ENCODE measurements at places on chromosomes 13 and 19.

GRCh38 chr19:50969413-50969760 lies at the start of gene KLK6:
Gene KLK6, minus strand, starts transcription at chr19:50969591. Its CDS starts 1,487 bp downstream, at chr19:50968104.
- peak; percentile 99 for DNase-seq

GRCh38 chr19:7670790-7671189 lies 1.9 kb downstream of the RETN start:
- no peak for DNase-seq

DNA sequence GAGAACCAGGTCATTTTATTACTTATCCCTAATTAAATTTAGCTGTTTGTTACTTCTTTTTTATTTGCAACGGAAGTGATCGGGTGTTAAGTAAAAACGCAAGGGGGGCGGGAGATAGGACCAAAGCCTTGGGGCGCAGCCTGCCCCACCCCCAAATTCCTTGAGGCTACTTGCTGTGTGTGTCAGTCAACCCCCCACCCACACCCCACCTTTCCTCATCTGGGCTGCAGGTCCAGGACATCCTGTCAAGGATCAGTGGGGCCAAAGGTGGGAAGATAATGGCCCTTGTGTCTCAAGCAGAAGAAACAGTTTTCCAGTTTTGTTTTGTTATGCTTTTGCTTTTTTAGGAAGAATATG lies 1.2 kb upstream of the FOXO1 start:
- no peak for DNase-seq

DNA sequence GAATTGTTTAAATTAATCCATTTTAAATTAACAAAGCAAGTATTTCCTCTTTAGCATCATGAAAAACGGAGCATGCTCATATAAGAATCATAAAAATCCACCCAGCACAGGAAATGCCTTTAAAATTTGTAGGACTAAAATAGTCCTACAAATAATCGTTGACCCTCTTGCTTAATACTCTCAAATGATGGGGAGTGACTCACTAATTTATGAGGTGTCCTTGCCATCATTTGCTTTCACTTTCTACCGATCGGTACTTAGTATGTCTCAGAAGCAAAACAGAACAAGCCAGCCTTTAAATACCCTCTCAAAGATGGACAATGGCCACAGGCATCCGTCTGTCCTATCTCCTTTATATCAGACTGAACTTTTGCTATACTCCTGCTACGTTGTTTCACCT lies 97.2 kb downstream of the SUCLA2 start:
- DNase-seq = peak; percentile 11

- no peak for DNase-seq
Observed at GRCh38 chr19:38004186-38004520, 97.1 kb downstream of the SIPA1L3 start.

DNA sequence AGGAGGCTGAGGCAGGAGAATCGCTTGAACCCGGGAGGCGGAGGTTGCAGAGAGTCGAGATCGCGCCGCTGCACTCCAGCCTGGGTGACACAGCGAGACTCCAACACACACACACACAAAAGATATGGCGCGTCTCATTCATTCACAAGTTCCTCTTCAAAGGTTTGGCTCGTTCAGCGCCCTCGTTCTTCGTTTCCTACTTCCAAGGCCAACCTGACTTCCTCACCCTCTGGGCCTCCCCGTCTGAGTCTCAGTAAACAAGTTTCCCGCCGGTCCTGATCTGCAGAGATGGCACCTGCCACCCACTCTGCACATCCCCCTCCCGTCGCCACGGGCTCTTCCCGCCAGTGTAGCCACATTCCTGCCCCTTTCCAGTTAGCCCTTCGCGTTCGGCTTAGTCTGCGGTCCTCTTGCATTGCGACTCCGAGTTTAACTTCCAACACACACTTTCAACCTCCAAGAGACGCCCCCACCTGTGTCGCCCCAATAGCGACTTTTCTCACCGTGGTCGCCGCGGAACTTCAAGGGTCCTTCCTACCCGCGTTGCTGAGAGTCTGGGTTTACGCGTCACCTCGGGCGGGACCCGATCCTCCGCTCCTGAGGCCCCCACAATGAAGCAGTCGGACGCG lies 1.3 kb upstream of the BSG start:
- peak; percentile 77 for DNase-seq

DNA sequence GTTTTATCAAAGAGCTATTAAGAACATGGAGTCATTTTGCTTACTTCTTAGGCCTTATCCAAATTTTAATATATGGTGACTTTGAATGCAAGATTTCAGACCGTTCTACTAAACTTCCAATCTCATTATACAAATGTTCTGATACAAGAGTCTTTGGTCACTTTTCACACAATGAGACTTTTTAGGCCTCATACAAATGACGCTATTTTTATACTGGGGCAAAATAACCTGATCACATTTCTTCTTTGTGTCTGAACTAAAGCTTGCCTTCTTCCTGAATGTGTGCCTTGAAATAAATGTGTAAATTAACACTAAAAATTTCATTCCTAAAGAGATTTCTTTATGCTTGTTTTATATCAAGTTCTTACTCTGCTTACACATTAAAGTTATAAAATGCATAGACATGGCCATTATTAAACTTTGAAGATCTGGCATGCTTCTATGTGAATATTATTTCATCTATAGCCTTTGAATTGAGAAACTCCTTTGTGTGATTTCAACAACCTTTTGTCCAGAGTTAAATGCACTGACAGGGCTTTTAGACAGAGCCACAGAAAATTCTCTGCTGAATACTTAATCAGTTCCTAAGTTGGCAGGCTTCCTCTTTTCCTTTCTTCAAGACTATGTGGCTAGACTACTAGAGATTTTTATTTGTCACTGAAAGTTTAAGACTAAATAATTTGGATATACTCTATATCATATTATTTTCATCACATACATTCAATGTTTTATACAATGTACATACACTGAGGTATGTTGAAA lies 86.1 kb downstream of the EDNRB start:
- no peak for DNase-seq

- peak; percentile 85 for DNase-seq
Observed at GRCh38 chr19:8423817-8424223, 10.7 kb downstream of the MARCHF2 start.

DNA sequence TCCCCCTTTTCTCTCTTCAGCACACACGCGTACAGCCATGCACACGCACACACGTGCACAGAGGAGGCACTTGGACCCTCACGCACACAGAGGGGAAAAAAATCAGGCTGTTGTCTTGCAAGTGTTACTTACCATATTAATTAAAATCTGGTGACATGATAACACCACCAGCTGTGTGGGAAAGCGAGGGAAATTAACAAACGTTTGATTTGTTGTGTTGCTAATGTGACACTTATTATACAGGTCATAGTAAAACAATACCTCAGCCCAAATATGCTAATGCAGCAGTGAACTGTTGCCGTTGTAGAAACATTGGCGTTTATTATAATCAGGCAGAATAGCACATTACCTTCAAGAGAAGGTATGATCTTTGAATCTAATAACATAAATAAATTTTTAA lies 211.7 kb downstream of the TEX29 start:
- DNase-seq = no peak

DNA sequence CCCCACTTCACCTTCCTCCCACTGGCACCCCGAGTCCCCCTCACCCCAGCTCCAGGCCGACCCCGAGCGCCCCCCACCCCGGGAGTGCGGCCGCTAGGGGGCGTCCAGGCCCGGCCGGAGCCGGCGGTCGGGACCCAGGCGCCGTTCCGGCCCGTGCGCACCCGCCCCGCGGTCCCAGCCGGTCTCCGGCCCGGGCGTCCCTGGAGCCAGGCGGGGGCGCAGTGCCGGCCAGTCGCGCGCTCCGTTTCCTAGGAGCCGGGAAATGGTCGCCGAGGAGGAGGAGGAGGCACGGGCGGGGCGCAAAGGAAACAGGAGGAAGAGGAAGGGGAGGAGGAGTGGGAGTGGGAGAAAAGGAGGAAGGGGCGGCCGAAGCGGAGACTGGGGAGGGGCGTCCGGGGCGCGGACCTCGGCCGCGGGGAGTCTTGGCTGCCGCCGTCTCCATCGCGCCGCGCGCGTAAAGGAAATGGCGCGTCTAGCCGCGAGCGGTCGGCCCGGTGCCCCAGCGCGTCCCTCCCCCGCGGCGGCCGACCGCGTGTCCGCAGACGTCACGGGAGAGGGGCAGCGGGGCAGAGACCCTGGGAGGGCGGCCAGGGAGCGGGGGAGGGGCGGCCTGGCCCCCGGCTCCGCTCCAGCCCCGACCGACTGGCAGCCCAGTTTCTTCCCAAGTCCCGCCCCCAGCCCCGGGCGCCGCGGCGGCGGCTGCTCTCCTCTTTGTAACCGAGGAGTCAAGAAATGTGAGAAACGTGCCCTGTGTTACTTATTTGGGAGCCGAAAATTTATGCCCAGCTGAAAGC lies 1.1 kb upstream of the KCTD15 start:
- DNase-seq = peak; percentile 83

DNA sequence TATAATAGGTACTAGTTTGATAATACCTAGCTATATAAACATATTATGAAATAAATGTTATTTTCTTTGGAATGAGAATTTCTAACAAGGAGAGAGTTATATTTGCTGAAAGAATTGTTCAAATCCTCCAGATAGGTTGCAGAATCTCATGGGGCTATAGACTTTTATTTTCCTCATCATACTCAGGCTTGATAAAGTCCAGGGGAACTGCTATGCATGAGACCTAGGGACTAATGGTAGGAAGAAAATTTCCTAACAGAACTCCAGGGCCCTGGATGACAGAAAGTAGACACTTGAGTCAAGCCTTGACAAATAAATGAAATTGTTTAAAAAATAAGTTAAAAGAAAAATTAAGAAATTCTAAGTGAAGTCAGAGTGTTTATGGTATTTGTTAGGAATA lies 138.5 kb upstream of the DACH1 start:
- DNase-seq = no peak

- DNase-seq = no peak
Observed at GRCh38 chr19:13100841-13101589, 1.6 kb downstream of the LYL1 start.

DNA sequence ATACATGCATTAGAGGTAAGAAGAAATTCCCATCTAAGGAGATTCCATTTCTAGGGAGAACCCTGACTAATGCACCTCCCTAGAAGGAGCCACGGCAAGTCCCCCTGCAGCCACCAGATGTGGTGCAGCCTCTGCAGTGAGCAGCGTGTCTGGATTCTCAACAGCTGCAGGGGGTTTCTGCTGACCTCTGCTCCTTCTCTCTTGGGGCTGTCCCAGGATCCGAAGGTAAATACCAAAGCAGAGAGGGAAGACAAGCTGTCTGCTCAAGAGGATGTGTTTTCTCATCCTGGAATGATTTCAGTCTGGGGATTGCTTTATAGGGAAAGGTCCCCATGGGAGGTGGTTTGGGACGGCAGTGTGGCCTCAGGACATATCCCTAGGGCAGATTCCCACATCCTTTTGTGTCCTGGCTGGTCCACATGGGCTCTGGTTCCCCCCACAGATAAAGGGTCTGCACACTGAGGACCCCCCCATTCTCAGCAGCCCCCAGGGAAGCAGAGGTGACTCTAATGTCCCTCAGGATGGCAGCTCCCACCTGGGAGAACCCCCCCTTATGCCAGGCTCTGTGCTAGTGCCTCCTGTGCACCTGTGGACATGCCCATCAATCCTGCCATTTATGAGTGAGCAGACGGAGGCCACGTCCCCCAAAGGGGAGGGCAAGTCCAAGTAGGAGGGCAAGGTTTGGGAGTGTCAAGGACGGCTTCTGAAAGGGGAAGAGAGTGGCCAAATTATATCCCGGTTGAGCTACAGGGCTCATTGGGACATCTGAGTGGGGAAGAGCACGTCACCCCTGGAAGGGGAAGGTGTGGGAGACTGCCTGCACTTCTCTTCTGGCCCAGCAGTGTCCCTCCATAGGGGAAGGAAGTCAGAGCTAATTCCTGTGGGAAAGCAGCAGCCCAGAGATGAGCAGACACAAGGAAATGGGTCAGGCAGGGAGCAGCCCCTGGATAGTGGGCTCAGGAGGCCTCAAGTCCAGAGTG lies 10.2 kb upstream of the OR10H5 start:
- no peak for DNase-seq

DNA sequence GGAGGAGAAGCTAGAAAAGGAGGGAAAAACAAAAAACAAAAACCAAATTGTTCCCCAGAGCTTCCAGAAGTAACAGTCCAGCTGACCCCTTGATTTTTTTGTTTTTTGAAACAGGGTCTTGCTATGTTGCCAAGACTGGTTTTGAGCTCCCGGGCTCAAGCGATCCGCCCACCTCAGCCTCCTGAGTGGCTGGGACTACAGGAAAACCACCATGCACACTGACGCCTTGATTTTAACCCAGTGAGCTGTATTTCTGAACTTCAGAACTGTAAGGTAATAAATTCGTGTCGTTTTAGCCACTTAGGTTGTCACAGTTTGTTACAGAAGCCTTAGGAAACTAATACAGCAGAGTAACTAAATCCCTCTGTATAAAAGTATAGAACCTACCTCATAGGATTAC lies 1.1 kb upstream of the NEK3 start:
- no peak for DNase-seq

DNA sequence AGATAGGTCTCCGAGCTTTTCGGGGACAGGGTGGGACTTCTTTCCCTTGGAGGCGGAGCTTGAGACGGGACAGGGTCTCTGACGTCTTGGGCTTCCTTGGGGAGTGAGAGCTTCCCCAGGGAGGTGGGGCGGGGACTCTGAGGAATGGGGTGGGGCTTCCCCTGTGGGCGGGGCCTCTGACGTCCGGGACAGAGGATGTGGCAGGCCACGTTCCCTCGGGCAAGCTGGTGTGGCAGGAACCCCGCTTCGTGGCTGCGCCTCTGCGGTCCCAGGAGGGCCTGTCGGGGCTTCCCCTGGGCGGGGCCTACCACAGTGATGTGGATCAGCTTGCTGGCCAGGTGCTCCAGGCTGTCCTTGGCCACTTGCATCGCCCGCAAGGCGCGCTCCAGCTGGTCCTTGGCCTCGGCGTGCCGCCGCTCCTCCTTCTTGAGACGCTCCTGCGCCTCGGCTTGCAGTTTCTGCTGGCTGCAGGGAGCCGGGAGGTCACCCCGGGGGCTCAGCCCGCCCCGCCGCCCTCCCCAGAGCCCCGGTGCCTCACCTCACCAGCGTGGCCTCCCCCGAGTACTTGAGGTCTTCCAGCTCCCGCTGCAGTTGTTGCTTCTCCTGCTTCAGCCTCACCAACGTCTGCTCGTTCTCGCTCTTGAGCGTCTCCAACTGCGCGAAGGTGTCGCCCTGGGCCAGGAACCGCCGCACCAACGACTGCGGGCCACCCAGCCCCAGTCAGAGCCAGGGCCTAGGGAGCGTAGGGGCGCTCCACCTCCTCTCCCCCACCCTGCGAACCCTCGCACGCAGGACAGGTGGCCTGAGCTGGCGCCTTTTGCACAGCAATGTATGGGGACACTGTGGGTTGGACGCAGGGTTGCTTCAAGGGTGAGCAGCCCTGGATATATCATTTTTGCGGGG lies 3.3 kb upstream of the RGL3 start:
- DNase-seq = no peak

Data from SW480 (cell line).